ENCODE measurements at places on chromosomes 3 and 15. TPM values are rescaled to one million over a fixed set of nuclear protein-coding genes. Genes with fewer than 3 reads are reported as not detected.

INKA1 gene
- 4.8 TPM for polyA plus RNA-seq

EXD1 gene
- polyA plus RNA-seq, result 0.08 TPM

TMEM40 gene
- polyA plus RNA-seq, result 0.18 TPM

DGKG gene
- 0.48 TPM for polyA plus RNA-seq

UCN2 gene
- 0.14 TPM for polyA plus RNA-seq

SLC9C1 gene
- polyA plus RNA-seq, result 0.15 TPM

DAG1 gene
- polyA plus RNA-seq, result 125 TPM

MUC4 gene
- polyA plus RNA-seq, result 0.89 TPM

TIPARP gene
- 1.6 TPM for polyA plus RNA-seq

MAP6D1 gene
- 5.4 TPM for polyA plus RNA-seq

FOXB1 gene
- 2.7 TPM for polyA plus RNA-seq

DNASE1L3 gene
- polyA plus RNA-seq, result not detected

RCCD1 gene
- polyA plus RNA-seq, result 9.9 TPM

A4GNT gene
- not detected for polyA plus RNA-seq

HES1 gene
- polyA plus RNA-seq, result 9.9 TPM

TMC3 gene
- not detected for polyA plus RNA-seq
